ENCODE measurements at places on chromosomes 1 and 21. TPM values are rescaled to one million over a fixed set of nuclear protein-coding genes. Genes with fewer than 3 reads are reported as not detected.

DNA sequence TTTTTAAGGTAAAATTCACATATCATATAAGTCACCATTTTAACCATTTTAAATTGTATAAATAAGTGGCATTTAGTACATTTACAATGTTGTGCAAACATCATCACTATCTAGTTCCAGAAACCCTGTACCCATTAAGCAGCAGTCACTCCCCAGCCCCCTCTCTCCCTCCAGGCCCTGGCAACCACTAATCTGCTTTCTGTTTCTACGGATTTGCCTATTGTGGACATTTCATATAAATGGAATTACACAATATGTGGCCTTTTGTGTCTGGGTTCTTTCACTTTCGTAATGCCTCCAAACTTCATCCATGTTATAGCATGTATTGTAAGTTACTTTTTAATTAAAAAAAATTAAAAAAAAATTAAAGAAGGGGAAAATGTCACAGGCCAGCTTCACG, 58.0 kb upstream of the RAB3GAP2 start:
- H3K36me3 ChIP-seq: no peaks in the 10 kb centered on the region
- H3K27me3 ChIP-seq: no peaks in the 10 kb centered on the region
- no peak for DNase-seq

- H3K4me3 ChIP-seq: no peak overlapping the region
- no peak for DNase-seq
- H3K4me1 ChIP-seq: no peaks in the 10 kb centered on the region
Measured at GRCh38 chr21:41695513-41695912, 71.3 kb downstream of the RIPK4 start.

DNA sequence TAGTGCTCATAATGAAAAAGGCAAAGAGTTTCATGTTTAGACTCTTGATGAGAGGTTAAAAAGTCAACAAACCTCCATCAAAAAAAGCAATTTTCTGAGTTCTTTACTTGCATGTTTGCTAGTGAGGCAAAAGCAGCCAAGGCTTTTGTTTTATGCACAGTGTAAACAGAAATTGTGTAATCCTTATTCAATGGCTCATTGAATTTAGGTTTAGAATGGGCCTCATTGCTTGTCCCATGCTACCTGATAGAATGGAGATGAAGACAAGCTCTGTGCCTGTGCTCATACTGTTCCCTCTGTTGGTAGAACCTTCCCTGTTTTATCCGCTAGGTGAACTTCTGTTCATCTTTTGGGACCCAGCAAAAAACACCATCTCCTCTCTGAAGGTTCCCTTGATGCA, 10.0 kb upstream of the LRRC8D start:
- no peaks in the 10 kb centered on the region for H3K36me3 ChIP-seq
- H3K4me3 ChIP-seq: no peak overlapping the region
- DNase-seq: no peak
- no peak overlapping the region for H3K27ac ChIP-seq
- peaks cover 5% of the 10 kb centered on the region for H3K27me3 ChIP-seq

DNA sequence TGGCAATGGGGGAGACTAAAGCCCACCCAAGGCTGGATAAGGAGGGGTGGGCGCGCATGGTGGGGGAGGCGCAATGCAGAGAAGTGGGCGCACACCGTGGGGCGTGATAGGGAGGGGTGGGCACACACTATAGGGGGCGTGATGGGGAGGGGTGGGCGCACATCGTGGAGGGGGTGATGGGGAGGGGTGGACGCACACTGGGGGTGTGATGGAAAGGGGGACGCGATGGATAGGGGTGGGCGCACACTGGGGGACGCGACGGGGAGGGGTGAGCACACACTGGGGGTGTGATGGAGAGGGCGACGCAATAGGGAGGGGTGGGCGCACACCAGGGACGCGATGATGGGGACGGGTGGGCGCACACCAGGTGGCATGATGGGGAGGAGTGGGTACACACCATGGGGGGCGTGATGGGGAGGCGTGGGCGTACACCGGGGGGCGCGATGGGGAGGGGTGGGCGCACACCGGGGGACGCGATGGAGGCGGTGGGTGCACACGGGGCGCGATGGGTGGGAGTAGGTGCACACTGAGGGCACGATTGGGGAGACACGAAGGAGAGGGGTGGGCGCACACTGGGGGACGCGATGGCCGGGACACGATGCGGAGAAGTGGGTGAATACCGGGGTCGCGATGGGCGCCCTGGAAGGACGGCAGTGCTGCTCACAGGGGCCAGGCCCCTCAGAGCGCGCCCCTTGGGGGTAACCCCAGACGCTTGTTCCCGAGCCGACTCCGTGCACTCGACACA, 929 bp downstream of the SUMO3 start:
- peaks cover 20% of the 10 kb centered on the region for H3K36me3 ChIP-seq
- peak overlapping the region; percentile 94 for H3K27ac ChIP-seq
- H3K4me3 ChIP-seq: peak overlapping the region; percentile 76
- H3K4me1 ChIP-seq: peaks cover 25% of the 10 kb centered on the region
- H3K27me3 ChIP-seq: no peaks in the 10 kb centered on the region
- DNase-seq: peak; percentile 33

DNA sequence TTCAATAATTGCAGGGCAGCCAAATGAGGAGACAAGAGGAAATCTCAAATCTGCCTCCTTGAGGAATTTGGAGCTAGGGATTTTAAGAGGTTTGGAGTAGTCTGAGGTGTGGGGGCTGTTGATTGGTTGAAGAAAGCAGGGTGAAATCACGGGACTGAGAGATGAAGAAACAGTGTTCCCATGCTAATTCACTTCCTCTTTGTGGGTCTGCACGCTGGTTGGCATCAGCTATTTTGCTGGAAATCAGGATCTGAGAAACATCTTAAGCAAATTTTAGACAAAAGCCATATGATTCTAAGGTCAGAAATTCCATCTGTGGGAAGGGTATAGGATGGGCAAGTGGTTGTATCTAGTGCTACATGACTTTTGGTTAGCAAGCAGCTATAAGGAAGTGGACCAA, 107.1 kb upstream of the PAXBP1 start:
- no peak for DNase-seq
- H3K27ac ChIP-seq: no peak overlapping the region
- H3K36me3 ChIP-seq: no peaks in the 10 kb centered on the region
- H3K27me3 ChIP-seq: peaks cover 4% of the 10 kb centered on the region

GPR37L1 gene
- polyA plus RNA-seq: 0.03 TPM

PLEKHO1 gene
- 221 TPM for polyA plus RNA-seq

DNA sequence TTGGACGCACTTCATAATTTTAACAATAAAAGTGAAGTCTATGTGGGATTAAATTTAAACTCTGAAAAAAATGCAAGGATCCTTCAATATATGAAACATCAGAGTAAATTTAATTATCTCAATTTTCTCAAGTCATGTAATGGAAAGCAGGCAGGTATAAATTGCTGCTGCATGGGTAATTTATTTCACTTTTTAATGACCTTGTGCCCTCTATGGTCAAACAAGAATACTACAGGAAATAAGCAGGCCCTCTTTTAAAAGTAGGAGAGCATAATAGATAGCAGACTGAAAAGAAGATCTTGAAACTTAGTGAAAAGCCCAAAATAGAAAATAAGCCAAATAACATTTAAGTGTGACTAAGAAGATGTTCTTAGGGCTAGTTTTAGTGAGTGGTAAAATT, 22.9 kb downstream of the BCAS2 start:
- no peak overlapping the region for H3K4me3 ChIP-seq
- no peaks in the 10 kb centered on the region for H3K4me1 ChIP-seq
- H3K27ac ChIP-seq: no peak overlapping the region
- DNase-seq: no peak
- no peaks in the 10 kb centered on the region for H3K27me3 ChIP-seq
- no peaks in the 10 kb centered on the region for H3K36me3 ChIP-seq

DNA sequence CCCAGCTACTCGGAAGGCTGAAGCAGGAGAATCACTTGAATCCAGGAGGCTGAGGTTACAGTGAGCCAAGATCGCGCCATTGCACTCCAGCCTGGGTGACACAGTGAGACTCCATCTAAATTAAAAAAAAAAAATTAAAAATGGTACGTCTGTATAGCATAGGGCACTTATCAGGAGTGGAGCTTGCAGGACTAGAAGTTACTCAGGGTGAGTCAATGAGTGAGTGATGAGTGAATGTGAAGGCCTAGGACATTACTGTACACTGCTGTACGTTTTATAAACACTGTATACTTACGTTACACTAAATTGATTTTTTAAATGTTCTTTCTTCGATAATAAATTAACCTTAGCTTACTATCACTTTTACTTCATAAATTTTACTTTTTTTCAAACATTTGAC, 183.6 kb downstream of the NR5A2 start:
- H3K27ac ChIP-seq: no peak overlapping the region
- H3K36me3 ChIP-seq: no peaks in the 10 kb centered on the region
- H3K4me1 ChIP-seq: no peaks in the 10 kb centered on the region
- no peak overlapping the region for H3K4me3 ChIP-seq

- H3K4me3 ChIP-seq: peak overlapping the region; percentile 16
- no peaks in the 10 kb centered on the region for H3K27me3 ChIP-seq
- H3K36me3 ChIP-seq: peaks cover 41% of the 10 kb centered on the region
- H3K4me1 ChIP-seq: peaks cover 52% of the 10 kb centered on the region
- peak; percentile 89 for DNase-seq
- H3K27ac ChIP-seq: peak overlapping the region; percentile 2
Measured at GRCh38 chr1:156725683-156726280, 2.5 kb upstream of the METTL25B start.

- H3K36me3 ChIP-seq: no peaks in the 10 kb centered on the region
- DNase-seq: no peak
- H3K4me1 ChIP-seq: no peaks in the 10 kb centered on the region
- no peaks in the 10 kb centered on the region for H3K27me3 ChIP-seq
- H3K27ac ChIP-seq: no peak overlapping the region
- H3K4me3 ChIP-seq: no peak overlapping the region
Measured at GRCh38 chr1:44559913-44560312, 114.4 kb downstream of the TMEM53 start.

Measured in heart right ventricle (tissue), 16 donors.